Stimulated activated CD4-positive, alpha-beta T cell treated with anti-CD3 and anti-CD28 coated beads, Interleukin-15, amount 100 ng/mL, for 1 hour (primary cell): ENCODE measurements at places on chromosomes 11 and 22.

DNA sequence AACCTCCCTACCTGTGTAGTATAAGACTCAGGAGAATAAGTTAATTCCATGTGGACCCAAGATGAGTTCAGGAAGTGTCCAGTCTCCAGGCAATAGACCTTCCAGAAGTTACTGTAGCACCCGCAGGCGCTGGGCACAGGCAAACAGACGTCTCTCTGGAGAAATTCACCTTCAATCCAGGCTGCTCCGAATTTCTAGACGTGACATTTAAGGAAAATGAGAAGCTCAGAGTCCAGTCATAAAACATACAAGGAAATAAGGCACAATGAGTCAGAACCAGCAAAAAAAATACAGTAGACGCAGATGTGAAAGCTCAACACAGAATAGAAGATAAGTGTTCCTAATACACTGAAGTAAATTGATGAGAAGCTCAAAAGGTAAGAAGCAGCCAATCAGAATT lies 14.2 kb downstream of the NADSYN1 start:
- no peak for DNase-seq

DNA sequence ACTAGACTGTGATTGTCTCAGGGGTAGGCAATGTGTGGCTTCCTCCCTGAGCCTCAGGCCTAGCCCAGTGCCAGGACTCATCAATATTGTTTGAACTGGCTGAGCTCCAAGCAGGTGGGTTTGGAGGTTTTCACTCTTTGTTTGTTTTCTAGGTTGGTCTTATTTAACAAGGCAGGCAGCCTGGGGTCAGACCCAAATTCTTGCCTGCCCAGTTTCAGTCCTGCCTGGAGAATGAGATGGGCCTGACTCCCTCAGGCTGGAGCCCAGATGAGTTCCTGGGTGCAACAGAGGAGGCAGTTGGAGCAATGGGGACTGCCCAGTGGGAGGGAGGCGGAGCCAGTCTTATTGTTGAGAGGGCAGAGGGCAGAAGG lies 28.3 kb upstream of the TP53I11 start:
- no peak for DNase-seq

DNA sequence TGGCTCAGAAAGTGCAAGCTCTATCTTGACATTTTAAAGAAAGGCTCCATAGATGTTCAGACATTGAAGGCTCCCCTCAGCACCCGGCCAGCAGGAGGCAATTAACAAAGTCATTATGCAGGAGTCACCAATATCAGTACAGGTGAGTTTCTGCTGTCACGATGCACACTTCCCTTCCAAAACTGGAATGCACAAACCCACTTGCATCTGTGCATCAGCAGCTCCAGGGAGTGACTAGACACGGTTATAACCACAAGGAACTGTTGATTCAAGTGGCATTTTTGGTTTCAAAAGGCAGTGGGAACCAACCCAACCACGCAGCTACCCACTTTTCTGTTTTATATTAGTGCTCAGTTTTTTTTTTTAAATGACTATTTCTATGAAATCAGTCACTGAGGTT lies 293.9 kb upstream of the NARS2 start:
- no peak for DNase-seq

GRCh38 chr22:22207845-22208564 lies 36.6 kb upstream of the VPREB1 start:
- DNase-seq = peak; percentile 78

- no peak for DNase-seq
Measured at GRCh38 chr11:31303644-31304180, 65.8 kb downstream of the DCDC1 start.

DNA sequence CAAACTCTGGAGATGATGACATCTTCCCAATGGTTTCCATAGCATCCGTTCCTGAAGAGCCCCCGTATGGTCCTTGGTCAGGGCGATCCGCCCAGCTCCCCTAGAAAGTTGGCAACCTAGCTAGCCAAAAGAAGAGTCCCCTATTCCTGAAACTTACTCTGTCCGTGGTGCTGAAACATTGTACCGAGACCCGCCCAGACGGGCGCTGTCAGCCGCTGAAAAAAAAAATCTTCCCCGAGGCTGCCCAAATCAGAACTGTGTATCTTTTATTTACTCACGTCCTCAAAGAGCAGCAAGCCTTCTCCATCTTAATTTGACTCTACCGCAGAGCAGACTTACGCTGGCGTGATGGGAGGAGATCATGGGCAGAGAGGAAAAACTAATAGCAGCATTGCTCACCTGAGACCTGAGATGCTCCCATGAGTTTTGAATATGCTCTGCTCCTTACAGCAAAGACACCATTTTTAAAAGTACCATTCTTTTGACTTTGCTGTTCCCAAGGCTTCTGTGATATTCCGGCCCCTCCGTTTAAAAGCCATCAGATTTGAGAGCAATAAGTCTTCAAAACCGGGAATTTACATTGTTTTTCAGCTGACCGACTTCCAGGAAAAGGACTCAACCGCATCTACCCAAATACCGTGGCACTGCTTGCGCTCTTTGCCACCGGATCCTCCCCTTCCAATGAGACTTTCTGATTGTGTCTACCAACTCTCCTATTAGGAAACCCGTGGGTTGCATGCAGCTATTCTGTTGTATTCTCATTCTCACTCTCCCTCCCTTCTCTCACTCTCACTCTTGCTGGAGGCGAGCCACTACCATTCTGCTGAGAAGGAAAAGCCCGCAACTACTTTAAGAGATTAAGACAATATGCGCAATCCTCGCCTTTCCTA lies at the start of gene SLC17A6:
TSS of gene SLC17A6 (plus strand) at position 786 of the 890 bp plus-strand sequence. CDS start 153 bp downstream, outside the sequence.
- DNase-seq = no peak

- DNase-seq = no peak
Measured at GRCh38 chr11:7604331-7604955, 68.9 kb downstream of the CYB5R2 start.

- DNase-seq = no peak
Measured at GRCh38 chr11:4138497-4138896, 43.9 kb downstream of the RRM1 start.

- DNase-seq = no peak
Measured at GRCh38 chr11:93904716-93905115, 54.3 kb upstream of the VSTM5 start.

- no peak for DNase-seq
Measured at GRCh38 chr11:130515829-130516553, 67.5 kb downstream of the ADAMTS15 start.

DNA sequence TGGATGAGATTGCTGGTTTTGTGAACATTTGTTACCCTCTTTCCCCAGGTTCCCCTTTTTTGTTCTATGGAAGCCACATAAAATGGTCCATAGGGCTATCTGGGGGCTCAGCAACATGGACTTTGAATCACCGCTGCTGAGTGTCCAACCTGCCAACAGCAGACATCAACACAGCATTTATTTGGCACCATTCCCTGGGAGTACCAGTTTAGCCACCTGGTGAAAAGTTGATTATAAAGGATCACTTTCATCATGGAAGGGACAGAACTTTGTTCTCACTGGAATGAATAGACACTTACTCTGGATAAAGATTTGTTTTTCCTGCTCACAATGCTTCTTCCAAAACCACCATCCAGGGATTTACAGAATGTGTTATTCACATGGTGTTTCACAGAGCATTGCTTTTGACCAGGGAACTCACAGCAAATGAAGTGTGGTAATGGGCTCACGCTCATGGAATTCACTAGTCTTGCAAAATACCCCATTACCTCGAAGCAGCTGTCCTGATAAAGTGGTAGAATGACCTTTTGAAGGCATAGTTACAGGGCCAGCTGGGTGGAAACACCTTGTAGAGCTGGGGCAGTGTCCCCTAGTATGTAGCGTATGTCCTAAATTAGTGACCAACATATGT lies 43.9 kb downstream of the ADM start:
- no peak for DNase-seq

- no peak for DNase-seq
Measured at GRCh38 chr22:16847271-16847670, 22.1 kb upstream of the XKR3 start.

DNA sequence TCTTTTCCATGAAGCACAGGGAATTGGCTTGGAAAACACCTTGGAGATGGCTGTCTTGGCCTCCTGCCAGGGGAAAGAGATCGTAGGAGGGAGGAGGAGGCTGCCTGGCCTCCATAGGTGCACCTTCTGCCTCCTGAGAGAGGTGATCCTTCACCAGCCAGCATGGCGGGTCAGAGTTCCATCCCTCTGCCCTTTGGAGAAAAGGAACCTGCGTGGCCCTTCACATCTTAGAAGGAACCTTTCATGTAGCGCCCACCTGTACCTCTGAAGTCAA lies 58.2 kb upstream of the DRD2 start:
- DNase-seq = no peak

DNA sequence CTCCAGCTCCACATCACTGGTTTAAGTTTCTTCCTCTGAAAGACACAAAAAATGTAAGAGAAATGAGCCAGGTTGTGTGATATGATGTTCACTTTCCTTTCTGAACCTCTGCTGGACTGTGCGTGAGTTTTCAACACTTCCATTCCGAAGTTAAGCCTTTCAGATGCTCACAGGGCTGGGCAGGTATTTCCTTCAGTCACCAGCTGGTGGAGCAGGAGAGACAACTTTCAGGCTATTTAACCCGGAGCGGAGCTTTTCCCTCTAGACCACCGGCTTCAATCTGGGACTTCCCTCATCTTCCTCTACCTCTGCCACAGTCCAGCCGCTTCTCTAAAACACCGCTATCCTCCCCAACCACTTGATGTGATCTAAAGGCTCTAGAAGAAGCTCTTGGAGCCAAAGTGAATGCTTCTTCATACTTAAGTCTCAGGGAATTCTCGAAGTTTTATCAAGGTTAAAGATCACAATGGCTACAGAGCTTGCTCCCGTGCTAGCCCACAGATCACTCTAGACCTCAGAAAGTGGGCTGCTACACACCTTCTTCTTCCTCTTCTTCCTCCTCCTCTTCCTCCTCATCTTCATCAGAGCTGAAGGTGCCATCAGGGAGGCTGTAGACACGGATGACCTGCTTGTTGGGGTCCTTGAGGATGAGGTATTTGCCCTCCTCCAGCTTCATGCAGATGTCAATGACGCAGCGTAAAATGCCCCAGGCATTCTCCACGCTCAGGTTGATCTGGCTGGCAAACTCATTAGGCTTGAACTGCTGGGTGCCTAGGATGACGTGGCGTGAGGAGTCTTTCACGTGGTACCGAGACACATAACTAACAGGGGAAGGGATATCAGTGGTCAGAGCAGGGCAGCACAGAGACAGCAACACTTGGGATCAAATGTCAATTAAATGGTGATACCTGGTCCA lies 4.4 kb upstream of the FOXRED2 start:
- no peak for DNase-seq

DNA sequence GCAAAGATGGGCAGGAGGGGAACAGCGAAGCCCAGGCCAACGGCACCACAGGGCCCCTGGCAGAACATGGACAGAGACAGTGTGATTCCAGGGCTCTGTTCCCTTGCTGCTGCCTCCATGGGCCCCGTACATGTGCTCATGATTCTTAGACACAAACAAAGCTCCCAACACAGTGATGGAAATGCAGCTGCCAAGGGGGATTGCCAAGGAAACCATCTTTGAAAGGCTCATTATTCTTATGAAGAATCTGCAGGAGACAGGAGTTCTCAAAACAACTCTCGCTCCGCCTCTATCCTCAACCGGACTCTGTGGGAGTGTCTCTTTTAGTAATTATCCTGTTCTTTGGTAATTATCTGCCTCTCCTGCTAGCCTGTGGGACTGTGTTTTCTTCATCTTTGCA lies 32.2 kb downstream of the SERPINH1 start:
- no peak for DNase-seq

DNA sequence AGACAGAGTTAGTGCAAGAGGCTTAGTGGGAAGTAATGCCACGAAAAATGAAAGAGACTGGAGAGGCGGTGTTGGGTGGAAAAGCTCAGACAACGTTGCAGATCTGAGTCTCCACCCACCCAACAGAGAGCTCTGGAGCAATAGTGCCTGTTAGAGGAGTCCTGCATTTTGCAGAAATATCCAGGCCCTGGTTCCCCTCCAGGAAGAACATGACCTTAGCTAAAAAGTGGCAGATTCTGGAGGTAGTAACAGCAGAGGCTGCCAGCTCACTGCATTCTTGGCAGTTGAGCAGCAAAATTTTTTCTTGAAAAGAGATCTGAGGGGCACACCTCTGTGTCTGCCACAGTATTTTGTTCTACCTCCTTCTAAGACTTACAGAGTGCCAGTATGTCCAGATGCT lies 27.7 kb upstream of the BIRC3 start:
- DNase-seq = no peak

DNA sequence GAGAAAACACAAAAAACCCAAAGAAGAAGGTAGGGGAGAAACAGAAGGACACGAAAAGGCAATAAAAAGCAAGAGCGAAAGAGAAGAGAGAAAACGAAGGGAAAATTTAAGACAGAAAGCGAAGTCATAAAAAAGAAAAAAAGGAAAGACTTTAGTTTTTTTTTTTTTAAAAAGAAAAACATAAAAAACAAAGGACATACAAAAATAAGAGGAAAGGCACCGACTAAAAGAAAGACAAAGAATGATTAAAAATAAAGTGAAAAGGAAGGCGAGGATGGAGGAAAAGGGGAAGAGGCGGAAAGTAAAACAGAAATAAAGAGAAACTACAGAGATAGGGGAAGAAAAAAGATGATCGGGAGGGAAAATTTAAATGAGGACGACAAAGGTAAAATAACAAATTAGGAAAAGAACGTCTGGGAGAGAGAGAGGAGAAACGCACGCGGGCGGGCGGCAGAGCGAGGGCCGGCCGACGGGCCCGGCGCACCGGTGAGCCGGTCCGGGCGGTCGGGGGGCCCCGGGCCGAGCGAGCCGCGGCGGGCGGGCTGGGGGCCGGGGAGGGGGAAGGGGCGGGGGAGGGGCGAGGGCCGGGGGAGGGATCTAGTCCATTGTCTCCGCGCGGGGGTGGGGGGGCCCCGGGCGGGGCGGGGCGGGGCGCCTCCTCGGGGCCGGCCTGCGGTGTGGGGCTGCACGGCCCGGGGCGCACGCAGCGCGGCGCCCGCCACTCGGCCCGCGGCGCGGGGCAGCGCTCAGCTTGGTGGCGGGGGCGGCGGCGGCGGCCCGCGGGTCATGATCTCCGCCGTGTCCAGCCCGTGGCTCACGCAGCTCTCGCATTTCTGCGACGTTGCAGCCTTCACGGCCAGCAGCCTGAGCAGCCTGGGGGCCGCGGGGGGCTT lies at the start of gene TBX1:
TSS of gene TBX1 (plus strand) at position 721 of the 893 bp plus-strand sequence. CDS start at position 787, 66 bp downstream.
- DNase-seq = no peak

DNA sequence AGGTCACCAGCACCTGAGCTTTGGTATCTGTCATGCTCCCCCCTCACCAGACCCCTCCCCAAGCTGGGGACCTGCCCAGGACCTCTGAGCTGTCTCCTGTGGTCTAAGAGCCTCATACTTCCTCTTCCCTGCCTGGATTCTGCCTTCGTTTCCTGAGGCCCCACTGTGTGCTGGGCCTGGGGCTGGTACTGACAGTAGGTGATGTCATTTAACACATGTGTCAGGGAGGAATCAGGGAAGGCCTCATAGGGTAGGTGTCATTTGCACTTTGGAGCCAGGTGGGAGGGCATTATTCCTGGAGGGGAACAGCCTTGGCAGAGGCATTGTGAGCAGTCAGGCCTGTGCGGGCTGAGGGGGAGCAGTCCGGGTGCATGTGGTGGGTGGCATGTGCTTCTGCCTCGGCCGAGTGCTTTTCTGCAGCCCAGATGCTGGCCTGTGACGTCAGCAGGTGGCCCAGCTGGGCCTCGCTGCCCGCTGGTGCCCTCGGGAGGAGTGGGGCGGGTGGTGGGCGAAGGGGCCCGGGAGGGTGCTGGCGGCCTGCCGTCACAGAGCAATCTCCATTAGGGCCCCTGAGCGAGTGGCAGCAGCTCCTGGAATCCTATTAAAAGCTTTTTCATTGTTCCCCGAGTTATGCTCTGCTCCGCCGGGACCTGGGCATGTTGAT lies 9.1 kb downstream of the FLRT1 start:
- DNase-seq = no peak

GRCh38 chr11:57751676-57752253 lies at the start of gene BTBD18:
Gene BTBD18, minus strand, starts transcription at chr11:57751819. Its CDS starts 631 bp downstream, at chr11:57751188.
- DNase-seq = no peak
